ENCODE measurements at places on chromosomes 7 and 10. TPM values are rescaled to one million over a fixed set of nuclear protein-coding genes. Genes with fewer than 3 reads are reported as not detected.

The MYO3A gene
- total RNA-seq: not detected

The WNT8B gene
- total RNA-seq: not detected

The FAM24A gene
- not detected for total RNA-seq

The HMX3 gene
- 15.2 TPM for total RNA-seq

The NXPH1 gene
- not detected for total RNA-seq

The TSPAN15 gene
- total RNA-seq: 199 TPM

DNA sequence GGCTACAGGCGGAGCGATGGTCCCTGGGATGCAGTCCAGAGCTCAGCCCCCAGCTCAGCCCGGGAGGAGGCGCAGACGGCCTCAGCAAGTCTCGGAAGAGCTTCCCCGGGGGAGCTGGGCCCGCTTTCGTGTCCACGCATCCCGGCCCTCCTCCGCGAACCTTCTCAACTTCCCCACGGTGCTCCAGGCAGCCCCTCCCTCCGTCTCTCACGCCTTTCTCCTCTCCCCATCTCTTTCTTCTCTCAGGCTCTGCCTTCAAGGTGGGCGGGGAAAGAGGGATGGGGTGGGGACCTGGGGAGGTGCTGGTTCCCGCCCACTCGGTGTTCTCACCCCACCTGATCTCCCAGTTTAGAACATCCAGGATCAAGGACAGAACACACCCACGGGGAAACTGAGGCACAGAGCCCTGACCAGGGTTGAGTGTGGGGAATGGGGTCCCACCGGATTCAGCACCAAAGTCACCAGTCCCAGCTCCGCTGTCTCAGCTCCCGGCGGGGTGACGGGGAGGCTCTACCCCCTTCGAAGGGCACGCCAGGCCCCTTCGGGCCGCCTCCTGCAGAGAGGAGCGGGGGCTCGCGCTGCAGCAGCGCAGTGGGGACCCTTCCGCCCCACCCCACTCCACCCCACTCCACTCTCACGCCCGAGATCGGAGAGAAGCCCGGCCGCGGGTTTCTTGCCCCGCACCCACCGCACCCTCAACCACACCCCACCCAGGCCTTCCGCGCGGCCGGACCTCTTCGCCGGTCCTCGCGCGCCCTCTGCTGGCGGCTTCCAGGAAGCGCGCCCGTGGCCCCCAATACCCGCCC, 18.2 kb downstream of the POLL start:
- H3K27ac ChIP-seq: peak overlapping the region; percentile 75
- peaks cover 7% of the 10 kb centered on the region for H3K27me3 ChIP-seq
- peaks cover 7% of the 10 kb centered on the region for H3K4me1 ChIP-seq

DNA sequence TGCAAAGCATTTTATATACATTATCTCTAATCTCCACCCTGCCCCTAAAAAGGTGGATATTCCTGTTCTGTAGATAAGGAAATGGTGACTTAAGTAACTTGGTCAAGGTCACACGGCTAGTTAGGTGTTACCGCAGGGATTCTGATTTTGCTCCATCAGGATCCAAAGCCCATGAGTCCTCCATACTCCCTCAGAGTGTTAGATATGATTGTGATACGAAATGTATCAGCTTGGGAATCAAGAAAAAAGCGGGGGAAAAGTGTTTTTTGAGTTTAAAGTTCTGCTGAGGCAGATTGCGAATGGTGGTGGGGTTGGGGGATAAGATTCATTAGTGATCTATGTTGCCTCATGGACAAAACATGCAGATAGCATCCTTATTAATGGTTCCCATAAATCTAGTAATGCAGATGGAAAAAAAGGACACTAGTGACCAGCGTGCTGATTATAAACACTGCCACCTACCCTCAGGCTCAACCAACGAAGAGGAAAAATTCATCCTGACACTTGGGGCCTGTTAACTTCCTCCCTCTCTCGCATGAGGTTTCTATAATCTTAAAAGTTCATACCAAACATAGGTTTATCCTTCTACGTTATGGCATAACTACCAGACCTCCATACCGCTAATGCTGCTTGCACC, 2.3 kb downstream of the ICA1 start:
- H3K4me1 ChIP-seq: peaks cover 10% of the 10 kb centered on the region
- peaks cover 45% of the 10 kb centered on the region for H3K27me3 ChIP-seq
- no peak for DNase-seq
- no peak overlapping the region for H3K4me3 ChIP-seq

DNA sequence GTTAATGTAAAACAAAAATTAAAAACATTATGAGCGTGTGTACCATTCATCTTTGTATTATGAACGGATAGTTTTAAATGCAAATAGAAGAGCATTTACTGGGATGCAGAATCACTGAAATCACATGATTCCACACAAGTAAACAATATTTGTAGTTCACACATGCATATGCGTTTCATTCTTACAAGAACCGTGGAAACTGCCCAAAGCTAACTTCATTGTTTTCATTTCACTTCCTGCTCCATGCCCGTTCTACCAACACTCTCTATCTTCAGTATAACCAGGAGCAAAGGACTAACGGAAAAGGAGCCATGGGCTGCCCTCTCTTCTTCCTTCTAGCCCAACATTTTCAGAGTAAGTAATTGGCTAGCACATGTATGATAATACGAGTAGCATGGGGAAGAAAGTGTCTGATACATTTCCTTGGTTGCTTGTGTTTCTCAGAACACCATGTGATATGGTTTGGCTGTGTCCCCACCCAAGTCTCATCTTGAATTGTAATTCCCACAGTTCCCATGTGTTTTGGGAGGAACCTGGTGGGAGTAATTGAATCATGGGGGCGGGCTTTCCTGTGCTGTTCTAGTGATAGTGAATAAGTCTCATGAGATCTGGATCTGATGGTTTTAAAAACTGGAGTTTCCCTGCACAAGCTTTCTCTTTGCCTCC, 38.8 kb downstream of the ZNF783 start:
- no peaks in the 10 kb centered on the region for H3K36me3 ChIP-seq
- no peaks in the 10 kb centered on the region for H3K4me1 ChIP-seq
- H3K27ac ChIP-seq: no peak overlapping the region
- no peak for DNase-seq
- H3K4me3 ChIP-seq: no peak overlapping the region
- H3K27me3 ChIP-seq: no peaks in the 10 kb centered on the region

GRCh38 chr10:8316284-8316683, 261.8 kb downstream of the GATA3 start:
- no peaks in the 10 kb centered on the region for H3K36me3 ChIP-seq
- H3K4me3 ChIP-seq: no peak overlapping the region
- H3K27me3 ChIP-seq: no peaks in the 10 kb centered on the region
- H3K27ac ChIP-seq: no peak overlapping the region

DNA sequence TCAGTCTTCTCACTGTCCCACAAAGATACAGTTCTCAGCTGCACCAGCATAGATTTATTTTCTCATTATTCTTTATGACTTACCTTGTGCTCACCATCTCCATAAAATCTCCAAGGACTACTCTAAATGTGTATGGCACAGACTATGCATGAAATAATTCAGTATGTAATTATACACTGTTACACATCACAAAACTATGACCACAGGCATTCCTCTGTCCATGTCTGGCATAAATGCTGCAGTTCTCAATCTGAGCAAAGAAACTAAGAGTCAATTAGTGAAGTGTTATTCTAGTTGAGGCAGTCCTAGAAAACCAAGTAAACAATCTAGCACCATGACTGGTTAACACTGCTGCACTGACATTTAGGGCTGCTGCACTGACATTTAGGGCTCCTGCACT, 2.7 kb downstream of the CYCS start:
- peaks cover 26% of the 10 kb centered on the region for H3K36me3 ChIP-seq
- H3K4me3 ChIP-seq: no peak overlapping the region
- H3K27ac ChIP-seq: no peak overlapping the region
- no peaks in the 10 kb centered on the region for H3K27me3 ChIP-seq
- H3K4me1 ChIP-seq: 0 out of 2 replicates have a peak, but pooled peaks cover 3% of the 10 kb centered on the region

DNA sequence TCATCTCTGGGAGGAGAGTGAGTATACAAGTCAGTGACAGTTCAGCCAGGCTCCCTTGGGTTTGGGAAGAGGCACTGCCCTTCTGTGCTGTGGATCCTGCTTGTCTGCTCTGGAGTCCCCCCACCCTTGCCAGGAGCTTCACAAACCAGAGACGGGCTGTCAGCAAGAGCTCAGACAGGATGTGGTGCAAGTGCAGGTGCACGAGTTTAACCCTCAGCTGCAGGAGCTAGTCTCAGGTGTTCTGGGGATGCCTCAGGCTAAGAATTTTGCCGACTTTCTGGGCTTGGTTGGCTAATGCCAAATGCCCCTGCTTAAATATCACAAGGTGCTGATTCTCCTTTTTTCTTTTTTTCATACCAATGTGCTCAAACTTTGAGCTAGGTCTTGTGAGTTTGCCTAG, 22.3 kb downstream of the ZNF783 start:
- no peak for DNase-seq
- H3K4me3 ChIP-seq: peak overlapping the region; percentile 77

DNA sequence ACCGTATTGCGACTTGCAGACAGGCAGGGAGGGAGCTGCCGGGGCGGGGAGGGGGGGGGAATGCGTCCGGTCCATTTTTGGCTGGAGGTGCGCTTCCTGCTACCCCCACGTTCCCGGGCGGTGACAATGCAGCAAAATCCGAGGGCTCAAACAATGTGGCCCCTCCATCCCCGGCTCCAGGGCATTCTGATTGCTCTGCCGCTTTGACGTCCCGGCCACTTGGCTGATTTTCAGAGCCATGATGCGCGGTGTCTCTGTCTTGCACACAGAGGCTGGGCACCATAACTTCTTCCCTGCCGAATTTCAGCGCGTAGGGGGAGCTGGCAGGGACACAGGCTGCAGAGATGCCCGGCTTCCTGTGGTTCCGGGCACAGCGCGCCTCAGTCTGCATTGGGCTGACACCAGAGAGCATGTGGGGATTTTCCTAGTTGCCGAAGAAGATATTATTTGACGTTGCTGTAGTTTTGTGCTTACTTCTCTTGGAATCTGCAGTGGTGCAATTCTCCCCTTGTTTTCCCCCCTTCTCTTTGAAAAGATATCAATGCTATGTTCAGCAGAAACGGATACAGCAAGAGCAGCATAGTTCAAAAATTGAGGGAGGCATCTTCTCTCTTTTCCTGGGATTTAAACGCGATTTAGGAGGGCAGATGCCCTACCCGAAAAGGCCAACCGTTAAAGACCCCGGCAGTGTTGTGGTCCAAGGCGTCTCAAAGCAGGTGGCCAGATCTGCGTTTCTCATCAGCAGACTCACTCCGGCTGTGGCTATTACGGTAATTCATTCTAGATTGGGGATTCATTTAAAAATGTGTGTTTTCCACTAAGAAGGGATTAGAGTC, 1.4 kb downstream of the HECW1 start:
- peaks cover 4% of the 10 kb centered on the region for H3K4me1 ChIP-seq
- peaks cover 61% of the 10 kb centered on the region for H3K27me3 ChIP-seq
- no peak for DNase-seq
- H3K4me3 ChIP-seq: no peak overlapping the region

- H3K4me1 ChIP-seq: peaks cover 52% of the 10 kb centered on the region
- DNase-seq: no peak
- no peak overlapping the region for H3K4me3 ChIP-seq
- peak overlapping the region; percentile 97 for H3K27ac ChIP-seq
These were observed 167.7 kb downstream of the MAGI2 start for GRCh38 chr7:79285756-79286155.

DNA sequence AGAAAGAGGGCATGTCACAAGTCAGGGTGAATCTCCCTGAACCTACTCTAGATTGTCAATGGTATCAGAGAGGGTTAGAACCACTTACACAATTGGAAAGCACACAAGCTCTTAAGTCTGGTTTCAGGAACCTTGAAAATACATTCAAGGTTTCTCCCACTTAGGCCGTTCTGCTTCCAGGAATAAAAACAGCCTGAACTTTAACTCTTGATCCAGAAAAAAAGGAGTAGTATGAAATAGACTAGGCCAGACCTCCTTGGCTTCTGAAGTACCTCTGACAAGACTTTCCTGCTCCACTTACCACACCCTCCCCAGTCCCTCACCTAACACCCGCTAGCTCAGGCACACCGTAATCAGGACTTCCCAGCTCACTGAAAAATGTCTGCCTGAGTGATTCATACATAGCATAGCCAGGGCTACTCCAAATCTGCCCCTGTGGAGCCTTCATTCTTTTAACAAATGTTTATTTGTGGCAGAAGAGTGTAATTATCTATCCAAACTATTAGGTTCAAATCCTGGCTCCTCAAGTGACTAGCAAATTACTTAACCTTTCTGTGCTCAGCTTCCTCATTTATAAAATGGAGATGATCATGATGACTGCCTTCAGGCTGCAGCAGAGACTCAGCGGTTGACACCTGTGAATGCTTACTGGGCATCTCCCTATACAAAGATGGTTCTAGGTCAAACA, 30.3 kb upstream of the IL6 start:
- no peak overlapping the region for H3K4me3 ChIP-seq
- H3K4me1 ChIP-seq: no peaks in the 10 kb centered on the region

DNA sequence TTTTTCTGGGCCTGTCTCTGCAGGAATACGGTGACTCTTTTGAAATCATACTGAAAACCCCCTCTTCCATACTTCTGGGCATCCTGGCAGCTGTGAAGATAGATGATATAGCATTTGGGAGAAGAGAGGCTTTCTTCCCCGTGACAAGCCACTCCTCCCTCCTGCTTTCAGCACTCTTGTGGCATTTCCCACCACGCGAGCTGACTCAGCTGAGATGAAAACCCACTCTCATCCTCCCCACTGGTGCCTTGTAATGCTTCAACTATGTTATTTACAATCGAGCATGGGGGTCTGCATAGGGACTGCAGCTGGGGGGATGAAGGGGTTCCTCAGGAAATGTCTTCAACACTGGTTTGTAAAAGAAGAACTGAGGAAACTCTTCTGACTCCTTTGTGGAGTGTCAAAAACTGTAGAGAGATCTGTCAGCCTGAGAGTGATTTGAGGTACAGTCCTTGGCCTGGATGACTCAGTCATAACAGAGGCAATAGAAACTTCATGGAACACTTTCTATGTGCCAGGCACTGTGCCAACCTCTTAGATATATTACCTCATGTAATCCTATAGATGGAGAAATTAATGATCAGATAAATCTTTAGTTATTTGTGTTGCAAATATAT, 1.7 kb upstream of the TBATA start:
- H3K27me3 ChIP-seq: peaks cover 40% of the 10 kb centered on the region
- H3K36me3 ChIP-seq: no peaks in the 10 kb centered on the region
- H3K4me3 ChIP-seq: no peak overlapping the region
- H3K27ac ChIP-seq: no peak overlapping the region
- no peak for DNase-seq

- DNase-seq: no peak
- no peak overlapping the region for H3K27ac ChIP-seq
- H3K27me3 ChIP-seq: no peaks in the 10 kb centered on the region
- no peaks in the 10 kb centered on the region for H3K36me3 ChIP-seq
- no peaks in the 10 kb centered on the region for H3K4me1 ChIP-seq
These were observed 34.6 kb upstream of the LRRN3 start for GRCh38 chr7:111056371-111056770.

GRCh38 chr10:1440897-1441296, 296.4 kb downstream of the ADARB2 start:
- H3K27me3 ChIP-seq: no peaks in the 10 kb centered on the region
- no peaks in the 10 kb centered on the region for H3K4me1 ChIP-seq

GRCh38 chr7:45050198-45050597, 38.6 kb downstream of the NACAD start:
- H3K27ac ChIP-seq: no peak overlapping the region
- no peaks in the 10 kb centered on the region for H3K36me3 ChIP-seq
- no peak for DNase-seq
- H3K27me3 ChIP-seq: no peaks in the 10 kb centered on the region

Data from Panc1 (cell line).